ENCODE measurements at places on chromosomes 5 and 9. TPM values are rescaled to one million over a fixed set of nuclear protein-coding genes. Genes with fewer than 3 reads are reported as not detected.

PCDHA2 gene
- total RNA-seq: 0.05 TPM

PCDHGA1 gene
- total RNA-seq: 0.69 TPM

SELENOP gene
- 0.32 TPM for total RNA-seq

HK3 gene
- not detected for total RNA-seq

JAKMIP2 gene
- 5.9 TPM for total RNA-seq

SMIM27 gene
- total RNA-seq: 2.7 TPM

SYK gene
- not detected for total RNA-seq

FCN1 gene
- not detected for total RNA-seq

FAM169A gene
- total RNA-seq: 0.74 TPM

ROR2 gene
- total RNA-seq: 20.5 TPM

CYSRT1 gene
- 0.30 TPM for total RNA-seq

RIGI gene
- total RNA-seq: 7.1 TPM

C5orf58 gene
- total RNA-seq: not detected

ZNF483 gene
- total RNA-seq: 1.2 TPM
